Karpas-422 (cell line): ENCODE measurements at places on chromosomes 12 and 14. TPM values are rescaled to one million over a fixed set of nuclear protein-coding genes. Genes with fewer than 3 reads are reported as not detected.

DNA sequence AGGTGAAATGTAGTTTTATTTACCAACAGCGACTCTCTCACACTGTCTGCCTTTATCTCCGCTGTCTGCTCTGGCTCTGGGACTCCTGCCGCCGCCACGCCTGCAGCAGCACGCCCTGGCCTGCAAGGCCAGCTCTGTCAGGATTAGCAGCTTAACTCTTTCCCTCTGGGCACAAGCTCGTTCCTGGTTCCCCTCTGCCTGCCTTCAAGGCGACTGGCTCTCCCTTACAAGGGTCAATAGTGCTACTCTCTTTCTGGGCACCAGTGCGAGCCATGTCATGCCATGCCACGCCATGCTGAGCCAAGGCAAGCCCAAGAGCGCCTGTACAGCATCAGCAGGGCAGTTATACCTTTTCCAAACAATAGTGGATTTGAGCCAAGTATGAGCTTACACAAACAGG, 3.6 kb upstream of the CLEC2B start:
- DNase-seq, result no peak
- H3K27ac ChIP-seq, result no peak overlapping the region
- H3K36me3 ChIP-seq, result no peaks in the 10 kb centered on the region
- no peak overlapping the region for H3K4me3 ChIP-seq
- 0 out of 2 replicates have a peak, but pooled peaks cover 2% of the 10 kb centered on the region for H3K27me3 ChIP-seq

DNA sequence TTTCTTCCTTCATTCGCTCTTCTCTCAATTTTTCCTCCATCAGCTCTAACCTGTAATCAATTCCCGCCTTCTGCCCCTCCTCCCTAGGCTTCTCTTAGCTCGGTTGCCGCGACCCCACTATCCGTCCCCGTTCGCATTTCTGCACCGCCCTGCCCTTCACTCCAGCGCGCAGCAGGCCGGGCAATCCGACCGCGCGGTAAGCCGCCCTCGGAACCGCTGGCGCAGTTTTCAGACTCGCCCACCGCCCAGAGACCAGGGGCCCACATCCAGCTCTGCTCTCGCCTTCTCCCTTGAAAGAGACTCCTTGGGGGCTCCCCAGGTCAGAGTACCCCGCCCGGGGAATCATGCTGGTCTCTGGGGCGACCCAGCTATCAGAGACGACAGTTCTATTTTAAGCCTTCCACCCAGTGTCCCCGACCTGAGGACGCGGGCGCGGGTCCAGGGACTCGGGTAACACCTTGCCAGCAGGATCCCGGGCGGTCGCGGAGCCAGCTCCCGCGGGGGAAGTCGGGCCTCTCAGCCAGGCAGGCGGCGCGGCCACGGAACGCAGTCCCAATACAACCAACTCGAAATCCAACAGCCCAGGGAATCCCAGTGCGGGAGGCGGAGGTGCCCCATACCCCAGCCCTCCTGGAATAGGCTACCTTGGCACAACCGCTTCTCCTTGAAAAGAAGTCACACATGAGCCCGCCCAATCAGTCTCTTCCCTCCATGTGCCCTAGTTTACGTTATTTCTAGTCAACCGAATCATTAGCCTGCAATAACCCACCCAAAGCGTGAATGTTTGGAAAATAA, 5.7 kb upstream of the SLC38A4 start:
- H3K27ac ChIP-seq, result no peak overlapping the region
- H3K36me3 ChIP-seq, result no peaks in the 10 kb centered on the region
- no peaks in the 10 kb centered on the region for H3K27me3 ChIP-seq
- no peak overlapping the region for H3K4me3 ChIP-seq

DNA sequence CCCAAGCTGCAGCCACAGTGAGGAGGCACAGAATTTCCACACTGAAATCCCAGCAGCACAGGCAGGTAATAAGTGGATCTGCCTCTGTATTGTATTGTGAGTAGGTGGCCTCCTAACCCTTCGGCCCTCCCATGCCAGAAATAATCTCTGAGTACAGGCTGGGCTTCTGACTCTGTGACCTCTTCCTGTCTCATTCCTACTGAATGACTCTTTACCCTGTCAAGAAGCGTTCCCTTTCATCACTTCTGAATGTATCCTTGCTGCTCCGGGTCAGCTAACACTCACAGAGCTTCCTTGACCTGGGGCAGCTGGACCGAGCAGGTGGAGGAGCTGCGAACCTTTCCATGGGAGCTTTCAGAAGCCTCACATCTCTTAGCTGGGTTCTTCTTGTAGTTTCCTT, 119.6 kb downstream of the SLC8A3 start:
- no peaks in the 10 kb centered on the region for H3K4me1 ChIP-seq
- no peak overlapping the region for H3K4me3 ChIP-seq
- no peaks in the 10 kb centered on the region for H3K27me3 ChIP-seq
- no peak overlapping the region for H3K27ac ChIP-seq

DNA sequence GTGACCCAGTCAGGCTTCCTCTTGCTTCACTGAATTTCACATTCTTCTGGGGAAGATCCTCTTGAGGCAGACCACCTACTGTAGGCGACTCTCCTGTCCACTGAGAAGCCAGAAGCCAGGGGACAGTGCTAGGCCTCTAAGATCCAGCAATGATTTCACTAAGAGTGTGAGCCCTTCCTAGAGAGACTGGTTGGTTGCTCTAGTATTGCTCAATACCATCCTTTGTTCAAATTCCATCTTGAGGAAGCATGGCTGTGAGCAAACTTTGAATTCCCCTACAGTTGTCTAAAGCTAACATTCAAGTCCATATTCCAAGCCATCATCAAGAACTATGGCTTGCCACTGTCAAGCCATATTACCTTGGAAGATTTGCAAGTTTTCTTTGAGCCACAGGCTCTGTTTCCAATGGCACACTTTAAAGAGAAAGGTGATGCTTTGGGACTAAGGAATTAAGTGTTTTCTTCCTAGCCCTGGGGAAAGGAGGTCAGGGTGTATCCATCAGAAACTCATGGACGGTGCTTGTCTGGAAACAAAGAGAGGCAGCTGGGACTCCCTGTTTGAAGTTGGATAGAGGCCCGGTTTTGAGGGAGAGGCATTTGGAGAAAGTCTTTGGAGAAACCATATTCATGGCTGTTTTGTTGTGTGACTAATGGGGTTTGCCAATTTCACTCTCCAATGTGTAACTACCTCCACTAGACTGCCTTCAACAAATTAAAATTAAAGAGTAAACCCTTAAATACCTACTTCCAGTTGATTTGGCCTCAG, 1217.9 kb downstream of the VRK1 start:
- DNase-seq, result no peak
- H3K36me3 ChIP-seq, result no peaks in the 10 kb centered on the region
- H3K4me1 ChIP-seq, result no peaks in the 10 kb centered on the region
- no peak overlapping the region for H3K27ac ChIP-seq
- no peaks in the 10 kb centered on the region for H3K27me3 ChIP-seq

DNA sequence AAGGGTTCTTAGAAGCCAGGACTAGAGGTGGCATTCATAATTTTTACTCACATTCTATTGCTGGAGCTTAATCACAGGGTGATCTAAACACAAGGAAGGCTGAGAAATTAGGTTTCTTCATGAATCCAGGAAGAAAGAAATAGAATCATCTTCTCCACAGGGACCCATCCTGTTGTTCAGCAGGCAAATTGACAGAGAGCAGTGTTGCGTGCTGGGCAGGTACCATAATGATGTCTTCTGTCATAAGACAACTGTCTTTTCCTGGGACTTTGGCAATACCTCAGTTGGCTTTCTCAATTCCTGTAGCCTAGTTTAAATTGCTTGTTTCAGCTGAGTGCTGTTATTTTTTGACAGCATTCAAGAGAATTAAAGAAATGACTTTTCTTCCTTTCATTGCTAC, 468.0 kb upstream of the SYT1 start:
- DNase-seq, result no peak
- H3K27me3 ChIP-seq, result no peaks in the 10 kb centered on the region
- H3K36me3 ChIP-seq, result no peaks in the 10 kb centered on the region
- no peaks in the 10 kb centered on the region for H3K4me1 ChIP-seq

DNA sequence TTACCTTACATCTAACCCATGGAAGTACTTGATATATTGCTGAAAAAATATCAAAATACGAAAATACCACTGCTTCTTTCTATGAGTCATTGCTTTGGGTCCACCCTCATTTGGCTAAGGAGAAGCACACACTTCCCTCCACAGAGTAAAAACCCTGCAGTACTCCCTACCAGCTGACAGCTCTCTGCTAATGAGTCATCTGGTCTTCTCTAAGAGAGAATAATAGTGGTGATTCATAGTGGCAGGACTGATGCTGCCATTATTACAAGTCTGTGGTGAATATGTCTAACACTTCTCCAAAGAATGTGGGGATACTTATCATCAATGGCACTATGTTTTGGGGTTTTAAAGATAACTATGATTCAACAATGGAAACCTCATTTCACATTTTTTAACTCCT, 90.7 kb downstream of the PPFIA2 start:
- H3K27me3 ChIP-seq, result no peaks in the 10 kb centered on the region
- H3K4me3 ChIP-seq, result no peak overlapping the region
- no peaks in the 10 kb centered on the region for H3K36me3 ChIP-seq

DNA sequence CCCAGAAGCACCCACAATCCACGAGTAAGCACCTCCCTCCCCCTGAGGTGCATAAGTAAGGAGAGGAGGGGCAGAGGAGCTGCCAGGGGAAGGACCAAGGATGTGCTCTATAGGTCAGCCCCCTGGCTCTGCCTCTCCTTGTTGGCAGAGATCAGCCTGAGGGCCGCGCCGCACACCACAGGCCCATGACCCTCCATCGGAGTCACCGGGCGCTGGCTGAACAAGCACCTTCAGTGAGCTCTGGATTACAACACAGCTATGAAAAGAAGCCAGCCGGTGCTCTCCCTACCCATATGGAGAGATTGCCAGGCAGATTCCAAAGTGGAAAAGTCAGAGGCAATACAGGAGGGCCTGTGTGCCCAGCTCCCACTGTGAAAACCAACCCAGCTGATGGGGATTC, 257.3 kb downstream of the GLT1D1 start:
- no peaks in the 10 kb centered on the region for H3K27me3 ChIP-seq
- no peak overlapping the region for H3K4me3 ChIP-seq
- no peak overlapping the region for H3K27ac ChIP-seq
- no peak for DNase-seq

DNA sequence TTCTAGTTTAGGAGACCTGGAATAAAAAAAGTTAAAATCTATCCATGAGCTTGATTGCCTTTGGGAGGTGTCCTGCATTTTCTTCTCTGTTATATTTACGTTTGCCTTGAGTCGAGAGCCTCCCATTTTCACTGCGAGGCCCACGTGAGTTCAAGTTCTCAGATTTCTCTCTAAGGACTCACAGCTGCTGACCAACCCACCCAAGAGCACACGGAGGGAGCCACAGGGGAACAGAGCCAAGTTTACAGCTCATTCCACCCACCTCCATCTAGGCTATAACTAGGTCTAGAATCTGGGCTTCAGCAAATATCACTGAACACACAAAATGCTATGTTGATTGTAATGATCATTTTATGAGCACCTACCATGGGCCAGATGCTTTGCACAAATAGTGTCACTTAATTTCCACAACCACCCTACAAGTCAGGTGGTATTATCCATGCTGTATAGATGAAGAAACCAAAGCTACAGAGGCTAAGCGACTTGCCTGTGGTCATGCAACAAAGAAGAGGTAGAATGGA, 16.7 kb downstream of the ALDH1L2 start:
- H3K36me3 ChIP-seq, result no peaks in the 10 kb centered on the region
- H3K27ac ChIP-seq, result no peak overlapping the region
- no peak for DNase-seq

DNA sequence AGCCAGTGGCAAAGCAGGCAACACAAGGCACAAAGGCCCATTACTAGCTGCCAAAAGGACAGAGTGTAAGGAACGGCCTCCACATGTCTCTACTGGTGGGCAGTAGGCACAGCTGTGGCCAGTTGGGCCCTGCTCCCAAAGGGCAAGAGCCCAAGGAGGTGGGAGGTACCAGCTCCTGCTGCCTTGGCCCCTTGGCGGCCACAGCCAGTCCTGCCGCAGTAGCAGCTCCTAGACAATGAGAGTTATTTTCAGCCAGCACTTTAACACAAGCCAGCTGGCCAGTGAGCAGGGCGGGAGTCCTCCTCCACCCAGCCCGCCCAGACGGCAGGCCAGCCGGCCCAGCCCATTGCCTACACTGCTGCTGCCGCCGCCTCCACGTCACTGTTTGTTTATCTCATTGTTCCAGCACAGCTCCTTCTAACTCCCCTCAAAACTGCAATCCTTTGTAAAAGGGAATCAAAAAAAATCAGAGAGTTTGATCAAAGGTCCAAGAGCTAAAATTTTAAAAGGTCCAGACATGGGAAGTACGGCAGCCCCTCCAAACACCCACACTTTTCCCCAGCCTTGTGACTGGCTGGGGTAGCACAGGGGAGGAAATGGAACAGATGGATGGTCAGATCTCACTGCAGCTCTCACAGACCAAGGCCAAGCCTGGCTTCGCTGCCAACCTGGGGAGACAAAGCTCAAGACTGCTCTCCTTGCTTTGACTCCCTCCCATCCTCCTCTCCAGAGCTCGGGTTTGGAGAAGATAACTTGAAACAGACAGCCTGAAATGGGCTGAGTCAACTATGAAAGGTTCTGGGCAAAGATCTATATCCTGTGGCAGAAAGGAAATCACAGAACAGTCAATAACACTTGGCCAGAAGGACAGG, 33.5 kb downstream of the FMNL3 start:
- H3K36me3 ChIP-seq, result no peaks in the 10 kb centered on the region
- H3K27ac ChIP-seq, result no peak overlapping the region
- no peaks in the 10 kb centered on the region for H3K27me3 ChIP-seq
- H3K4me3 ChIP-seq, result no peak overlapping the region

DNA sequence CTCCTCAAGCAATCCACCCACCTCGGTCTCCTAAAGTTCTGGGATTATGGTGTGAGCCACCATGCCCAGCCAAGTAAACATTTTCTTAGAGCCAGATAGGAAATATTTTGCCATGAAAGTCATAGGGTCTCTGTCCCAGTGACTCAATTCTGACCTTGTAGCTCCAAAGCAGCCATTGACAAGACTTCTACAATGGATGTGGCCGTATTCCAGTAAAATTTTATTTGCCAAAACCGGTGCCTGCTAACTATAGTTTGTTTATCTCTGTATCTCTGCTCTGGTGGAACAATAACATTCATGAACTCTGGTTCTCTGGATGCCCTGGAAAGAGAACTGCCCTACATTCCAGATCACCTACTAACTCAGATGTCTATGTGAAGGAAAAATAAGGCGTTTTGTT, 54.6 kb upstream of the USP44 start:
- H3K27me3 ChIP-seq, result no peaks in the 10 kb centered on the region
- no peak overlapping the region for H3K4me3 ChIP-seq
- no peaks in the 10 kb centered on the region for H3K4me1 ChIP-seq
- H3K36me3 ChIP-seq, result no peaks in the 10 kb centered on the region
- no peak overlapping the region for H3K27ac ChIP-seq
- DNase-seq, result no peak

Gene HOTAIR
- total RNA-seq, result 0.07 TPM in 1 of 2 replicates, not detected in the other

Gene TAS2R8
- 0.52 TPM in 1 of 2 replicates, not detected in the other for total RNA-seq

Gene MYO1A
- 0.11 and 3.8 TPM in 2 replicates for total RNA-seq

Gene NDUFA9
- total RNA-seq, result 72.2 and 83.9 TPM in 2 replicates
